ENCODE measurements at places on chromosomes 2 and 18. TPM values are rescaled to one million over a fixed set of nuclear protein-coding genes. Genes with fewer than 3 reads are reported as not detected.

ALPG gene
- not detected for total RNA-seq

TMEM163 gene
- 0.38 TPM for total RNA-seq

CNGA3 gene
- not detected for total RNA-seq

STARD6 gene
- not detected for total RNA-seq

MIB1 gene
- 16.5 TPM for total RNA-seq

NR4A2 gene
- 1.5 TPM for total RNA-seq

ZNF516 gene
- total RNA-seq, result 12.6 TPM

NEDD4L gene
- 51.4 TPM for total RNA-seq

SNORC gene
- 0.70 TPM for total RNA-seq

KATNAL2 gene
- 3.0 TPM for total RNA-seq

AFF3 gene
- 7.6 TPM for total RNA-seq

DYSF gene
- 45.8 TPM for total RNA-seq

TFPI gene
- 24.3 TPM for total RNA-seq

LCLAT1 gene
- total RNA-seq, result 26.3 TPM

CFAP221 gene
- total RNA-seq, result 0.67 TPM

CXCR2 gene
- total RNA-seq, result 0.89 TPM

ZNG1B gene
- 38.4 TPM for total RNA-seq

SKOR2 gene
- total RNA-seq, result not detected

SP5 gene
- total RNA-seq, result 0.46 TPM

NT5C1B gene
- total RNA-seq, result not detected

DSG1 gene
- 0.89 TPM for total RNA-seq

SGPP2 gene
- total RNA-seq, result 15.3 TPM

TMEM198 gene
- 2.6 TPM for total RNA-seq

MAPK4 gene
- 26.9 TPM for total RNA-seq

SAG gene
- total RNA-seq, result not detected

ATP6V1C2 gene
- 1.6 TPM for total RNA-seq

PLCD4 gene
- total RNA-seq, result 0.62 TPM

SLC14A1 gene
- total RNA-seq, result 32.8 TPM

EVX2 gene
- total RNA-seq, result not detected

ADRA2B gene
- 6.4 TPM for total RNA-seq

CNDP1 gene
- total RNA-seq, result not detected

SMYD1 gene
- 468 TPM for total RNA-seq

LONRF2 gene
- 14.6 TPM for total RNA-seq

C2orf68 gene
- 26.5 TPM for total RNA-seq

GAREM2 gene
- total RNA-seq, result 1.3 TPM

TRIM43 gene
- not detected for total RNA-seq

HJURP gene
- total RNA-seq, result 0.40 TPM

STPG4 gene
- not detected for total RNA-seq

RAX gene
- not detected for total RNA-seq

KCNF1 gene
- not detected for total RNA-seq

GNLY gene
- total RNA-seq, result 1.7 TPM

TUBA4B gene
- total RNA-seq, result not detected

BOLL gene
- total RNA-seq, result not detected

CACNB4 gene
- total RNA-seq, result 0.46 TPM

TEKT4 gene
- total RNA-seq, result not detected

NLRC4 gene
- total RNA-seq, result 1.1 TPM

MAP3K19 gene
- total RNA-seq, result not detected

BMP10 gene
- not detected for total RNA-seq

KLF7 gene
- 19.2 TPM for total RNA-seq

Data from Right ventricle myocardium superior (tissue), 1 donor.